Activated CD4-positive, alpha-beta memory T cell treated with anti-CD3 and anti-CD28 coated beads for 36 hours (primary cell): ENCODE measurements at places on chromosomes 12 and 14.

GRCh38 chr12:85253853-85254252 is 26.2 kb upstream of the ALX1 start:
- DNase-seq, result no peak

GRCh38 chr14:90805662-90806540 is 10.3 kb downstream of the TTC7B start:
- no peak for DNase-seq

- DNase-seq, result no peak
Observed at GRCh38 chr14:64733321-64733720, 29.1 kb downstream of the PLEKHG3 start.

- DNase-seq, result no peak
Observed at GRCh38 chr14:68884031-68885030, 91.5 kb upstream of the ZFP36L1 start.

DNA sequence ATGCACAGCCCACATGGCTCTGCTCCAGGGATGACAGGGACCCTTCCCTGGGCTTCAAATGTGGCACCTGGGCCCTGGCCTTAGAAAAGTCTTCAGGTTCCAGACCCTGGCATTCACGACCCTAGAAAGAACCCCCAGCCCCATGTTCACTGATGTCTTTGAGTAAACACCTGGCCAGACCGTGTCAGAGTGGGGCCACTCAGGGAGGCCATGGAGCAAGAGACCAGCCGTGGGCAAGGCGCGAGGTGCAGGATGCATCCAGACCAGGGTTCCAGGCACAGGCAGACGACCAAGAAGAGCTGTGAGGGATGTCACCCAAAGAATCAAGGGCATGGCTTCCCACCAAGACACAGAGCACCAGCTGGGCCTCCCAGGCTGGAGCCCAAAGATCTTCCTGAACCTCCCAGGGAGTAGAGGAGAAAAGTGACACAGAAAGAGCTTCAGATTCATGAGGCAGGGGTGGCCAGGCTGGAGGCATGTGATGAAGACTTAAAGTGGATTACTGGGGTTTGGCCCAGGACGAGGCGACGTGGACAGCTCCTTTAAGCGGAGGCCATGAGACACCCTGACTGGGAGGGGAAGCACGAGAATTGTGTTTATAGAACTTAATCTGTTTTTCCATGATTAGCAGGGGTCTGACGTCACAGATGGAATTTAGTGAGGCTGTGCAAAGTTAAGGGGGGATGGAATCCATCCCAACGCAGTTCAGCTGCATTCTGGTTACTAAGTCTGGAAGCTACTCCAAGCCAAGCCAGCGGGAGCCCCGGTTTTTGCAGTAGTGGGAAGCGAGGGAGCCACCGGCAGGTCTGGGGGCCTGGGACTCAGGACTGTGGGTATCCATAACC is 61.6 kb downstream of the ARL6IP4 start:
- no peak for DNase-seq

DNA sequence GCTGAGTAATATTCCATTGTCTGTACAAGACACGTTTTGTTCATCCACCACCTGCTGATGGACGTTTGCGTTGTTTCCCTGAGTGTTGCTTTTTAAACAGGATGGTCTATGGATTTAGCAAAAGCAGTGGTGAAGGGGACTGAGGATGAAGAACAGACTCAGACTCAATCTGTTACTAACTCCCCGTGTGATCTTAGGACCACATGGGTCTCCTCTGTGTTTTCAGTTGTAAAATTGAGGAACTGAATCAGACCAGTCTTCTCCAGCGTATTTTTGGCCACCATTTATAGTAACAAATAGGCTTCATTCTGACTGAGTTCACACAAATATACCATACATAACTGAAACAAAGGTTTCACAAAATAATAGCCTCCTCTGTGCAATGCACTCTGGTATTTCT is 85.6 kb downstream of the FOXN3 start:
- no peak for DNase-seq

- no peak for DNase-seq
Observed at GRCh38 chr14:20774258-20774824, 6.1 kb downstream of the EDDM3B start.

DNA sequence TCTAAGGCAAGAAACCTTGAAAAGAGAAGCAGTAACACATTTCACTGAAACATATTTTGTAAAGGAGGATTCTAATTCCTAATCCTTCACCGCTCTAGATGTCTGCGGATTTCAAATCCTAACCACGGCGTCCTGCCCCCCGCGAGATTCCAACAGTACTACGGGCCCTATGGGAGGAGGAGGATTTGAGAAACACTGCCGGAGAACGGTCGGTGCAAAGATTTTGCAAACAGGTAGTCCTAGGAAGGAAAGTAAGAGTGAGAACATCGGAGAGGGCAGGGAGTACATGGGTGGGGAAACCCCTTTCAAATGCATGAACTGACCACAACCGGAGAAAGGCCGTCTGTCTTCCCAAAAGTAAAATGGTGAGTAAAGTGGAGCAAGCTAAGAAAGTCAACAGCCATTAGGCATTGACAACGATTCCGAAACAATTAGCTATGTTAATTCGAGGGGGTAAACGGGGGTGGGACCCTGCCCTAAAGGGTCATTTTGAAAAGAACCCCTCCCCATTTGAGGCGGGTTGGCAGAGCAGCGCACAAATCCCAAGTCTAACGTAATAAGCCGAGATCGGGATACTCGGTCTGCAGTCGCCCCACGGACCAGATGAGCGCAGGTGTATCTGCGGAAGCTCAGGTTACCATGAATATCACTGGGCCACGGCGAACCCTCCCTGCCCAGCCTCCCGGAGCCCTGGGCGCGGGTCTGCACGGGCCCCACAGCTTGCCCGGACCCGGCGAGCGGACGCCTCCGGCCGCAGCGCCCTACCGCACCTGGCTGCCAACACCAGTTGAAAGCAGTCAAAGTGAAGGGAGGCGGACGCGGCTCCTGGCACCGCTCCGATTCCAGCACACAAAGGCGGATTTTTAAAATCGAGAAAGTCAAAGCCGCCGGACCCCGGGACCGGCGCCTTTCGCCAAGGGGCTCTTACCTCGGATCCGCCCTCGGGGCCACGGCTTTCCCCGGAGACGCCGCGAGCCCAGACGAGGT is 662 bp downstream of the EPS8 start:
- DNase-seq, result peak; percentile 45

- no peak for DNase-seq
Observed at GRCh38 chr12:9243999-9244649, 35.9 kb upstream of the PZP start.

DNA sequence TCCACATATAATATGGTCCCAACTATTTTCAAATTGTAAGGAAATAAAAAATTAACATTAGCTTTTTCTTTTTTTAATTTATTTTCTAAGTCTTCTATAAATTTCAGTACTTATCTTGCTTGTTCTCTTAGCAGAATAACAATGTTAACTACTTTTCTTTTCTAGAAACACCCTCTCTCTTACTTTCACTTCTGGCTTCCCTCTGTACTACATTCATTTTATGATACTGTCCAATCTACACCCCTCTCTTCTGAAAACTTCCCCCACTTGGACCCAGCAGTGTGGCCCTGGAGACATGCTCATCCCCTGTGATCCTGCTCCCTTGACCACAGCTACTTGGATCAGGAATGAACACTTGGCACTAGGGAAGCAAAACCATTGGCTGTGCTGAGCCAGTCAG is 15.7 kb downstream of the SGPP1 start:
- no peak for DNase-seq

- no peak for DNase-seq
Observed at GRCh38 chr14:86357876-86358275, 827.9 kb downstream of the FLRT2 start.

- DNase-seq, result no peak
Observed at GRCh38 chr12:24069532-24070395, 120.3 kb upstream of the SOX5 start.

DNA sequence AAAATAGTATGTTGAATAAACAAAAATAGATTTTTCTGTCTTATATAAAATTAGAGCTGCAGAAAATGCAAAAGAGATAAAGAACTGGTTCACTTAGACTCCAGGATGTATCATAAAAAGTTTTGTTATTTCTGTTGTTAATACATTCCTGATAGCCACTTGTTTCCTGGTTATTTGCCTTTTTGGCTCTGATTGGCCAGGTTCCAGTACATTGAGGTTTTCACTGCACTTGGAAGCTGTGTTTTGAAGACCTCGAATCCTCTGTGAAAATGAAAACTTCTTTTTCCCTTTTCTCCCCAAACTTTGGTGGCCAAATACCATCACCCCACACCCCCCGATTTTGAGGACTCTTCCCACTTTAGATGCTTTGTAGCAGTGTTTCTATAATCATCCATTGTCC is 525.3 kb downstream of the MED13L start:
- DNase-seq, result no peak

DNA sequence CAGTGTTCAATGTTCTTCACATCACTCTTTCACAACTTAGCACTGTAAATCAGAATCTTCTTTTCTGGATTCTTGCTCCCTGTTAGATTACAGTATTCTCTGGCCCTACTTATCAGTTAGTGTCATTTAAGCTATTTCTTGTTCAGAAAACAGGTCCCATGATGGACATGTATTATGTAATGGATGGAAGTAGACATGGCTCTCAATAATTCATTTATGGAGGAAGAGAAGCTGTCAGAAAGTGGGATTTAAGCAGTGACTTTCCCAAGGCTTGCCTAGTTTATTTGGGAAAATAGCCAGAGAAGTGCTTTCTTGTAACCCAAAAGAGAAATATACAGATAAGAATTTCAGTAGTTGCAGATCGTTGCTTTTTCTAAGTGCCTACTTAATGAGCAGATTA is 1.6 kb downstream of the ERC1 start:
- DNase-seq, result no peak

GRCh38 chr14:102901633-102902032 is 20.8 kb upstream of the AMN start:
- DNase-seq, result no peak
